ENCODE measurements at places on chromosomes 16 and 17.
A peak's percentile ranks its signal among the peaks of the same experiment; 100 is the strongest.

- no peak for DNase-seq
These were observed 170.8 kb upstream of the FAM20A start for GRCh38 chr17:68771867-68772515.

GRCh38 chr17:36858119-36859002, 78.9 kb upstream of the LHX1 start:
- DNase-seq: no peak

DNA sequence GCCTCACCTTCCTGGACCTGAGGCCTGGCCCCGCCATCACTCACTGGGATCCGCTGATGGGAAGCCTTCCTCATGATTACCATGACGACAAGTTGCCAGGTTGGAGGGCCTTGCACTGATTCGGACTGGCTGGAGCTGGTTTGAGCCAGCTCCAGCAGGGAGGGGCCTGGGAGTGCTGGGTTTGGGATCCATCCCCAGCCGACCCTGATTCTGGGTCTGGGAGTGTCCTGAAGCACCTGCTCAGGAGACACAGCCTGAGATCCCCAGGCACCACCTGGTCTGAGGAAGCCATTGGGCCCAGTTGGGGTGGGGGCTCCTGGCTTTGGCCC, 5.9 kb upstream of the BAIAP3 start:
- DNase-seq: no peak

DNA sequence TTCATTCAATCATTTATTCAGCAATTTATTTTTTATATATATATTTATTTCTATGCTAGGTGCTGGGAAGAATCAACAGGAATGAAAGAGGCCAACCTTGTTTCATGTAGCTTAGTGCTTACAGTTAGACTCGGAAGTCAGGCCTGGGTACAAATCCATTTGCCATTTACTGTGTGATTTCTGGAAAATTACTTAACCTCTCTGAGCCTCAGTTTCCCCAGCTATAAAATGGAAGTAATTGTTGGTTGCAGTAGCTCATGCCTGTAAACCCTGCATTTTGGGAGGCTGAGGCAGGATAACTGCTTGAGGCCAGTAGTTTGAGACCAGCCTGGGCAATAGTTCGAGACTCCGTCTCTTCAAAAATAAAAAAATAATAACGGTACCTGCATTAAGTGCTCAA, 27.2 kb upstream of the MLKL start:
- no peak for DNase-seq

- no peak for DNase-seq
These were observed 3.8 kb downstream of the TRIM47 start for GRCh38 chr17:75874323-75875181.

- no peak for DNase-seq
These were observed 178.5 kb upstream of the TBX2 start for GRCh38 chr17:61221181-61221580.

- no peak for DNase-seq
These were observed 15.9 kb downstream of the C1QTNF1 start for GRCh38 chr17:79039886-79040285.

- DNase-seq: no peak
These were observed 471.9 kb downstream of the PMP22 start for GRCh38 chr17:14793237-14793636.

GRCh38 chr17:80575057-80575875, 30.6 kb downstream of the RPTOR start:
- peak; percentile 95 for DNase-seq

GRCh38 chr17:71613996-71614395, 506.8 kb upstream of the SOX9 start:
- DNase-seq: no peak

DNA sequence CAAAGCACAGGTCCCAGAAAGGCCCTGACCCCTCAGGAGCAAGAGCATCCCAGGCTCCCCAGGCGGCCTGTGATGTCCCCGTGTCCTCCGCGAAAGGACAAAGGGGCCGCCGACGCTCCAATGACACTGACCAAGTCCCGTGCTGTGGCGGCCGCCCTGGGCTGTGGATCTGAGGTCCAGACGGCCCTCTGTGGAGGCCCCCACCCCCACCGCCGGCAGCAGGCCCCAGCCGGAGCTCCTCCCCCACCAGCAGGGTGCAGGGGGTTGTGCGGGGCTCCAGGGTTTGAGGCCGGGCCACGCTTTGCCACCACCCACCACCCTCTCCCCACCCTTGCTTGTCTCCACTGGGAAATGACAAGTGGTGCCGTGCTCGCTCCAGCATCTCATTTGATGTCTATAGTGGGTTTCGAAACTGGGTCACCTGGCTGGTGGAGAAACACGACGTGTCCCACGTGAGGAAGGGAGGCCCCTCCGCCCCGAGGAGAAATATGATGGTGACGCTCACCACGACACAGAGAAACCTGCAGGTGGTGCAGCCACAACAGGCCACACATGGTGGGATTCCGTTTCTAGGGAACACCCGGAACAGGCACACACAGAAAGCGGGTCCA, 31.2 kb upstream of the ZNF469 start:
- no peak for DNase-seq

DNA sequence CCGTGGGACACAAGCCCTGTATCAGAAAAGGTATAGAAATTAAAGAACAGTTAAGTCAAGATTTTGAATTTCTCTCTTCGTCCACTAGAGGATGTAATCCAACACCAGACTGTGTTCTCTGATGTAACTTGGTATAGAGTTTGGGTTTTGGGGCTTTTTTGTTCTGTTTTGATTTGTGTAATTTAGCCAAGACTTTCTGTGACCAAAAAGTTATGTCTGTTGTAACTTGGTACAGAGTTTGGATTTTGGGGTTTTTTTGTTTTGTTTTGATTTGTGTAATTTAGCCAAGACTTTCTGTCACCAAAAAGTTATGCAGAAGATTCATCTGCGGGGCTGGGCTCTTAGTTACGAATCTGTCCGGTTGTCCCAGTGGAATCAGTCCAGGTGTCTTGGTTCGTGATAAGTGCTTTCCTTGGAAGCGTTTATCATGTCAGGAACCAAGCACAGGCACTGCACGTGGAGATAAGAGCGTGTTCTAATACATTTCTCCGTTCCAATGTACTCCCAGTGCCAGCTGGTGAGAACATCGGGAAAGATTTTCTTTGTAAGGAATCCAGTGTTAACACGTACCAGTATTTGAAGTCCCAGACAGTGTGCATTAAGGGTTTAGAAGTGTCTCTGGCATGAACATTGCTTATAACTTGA, 44.1 kb upstream of the SEC14L1 start:
- DNase-seq: no peak

- no peak for DNase-seq
These were observed 95.3 kb upstream of the XYLT1 start for GRCh38 chr16:17566075-17566474.

DNA sequence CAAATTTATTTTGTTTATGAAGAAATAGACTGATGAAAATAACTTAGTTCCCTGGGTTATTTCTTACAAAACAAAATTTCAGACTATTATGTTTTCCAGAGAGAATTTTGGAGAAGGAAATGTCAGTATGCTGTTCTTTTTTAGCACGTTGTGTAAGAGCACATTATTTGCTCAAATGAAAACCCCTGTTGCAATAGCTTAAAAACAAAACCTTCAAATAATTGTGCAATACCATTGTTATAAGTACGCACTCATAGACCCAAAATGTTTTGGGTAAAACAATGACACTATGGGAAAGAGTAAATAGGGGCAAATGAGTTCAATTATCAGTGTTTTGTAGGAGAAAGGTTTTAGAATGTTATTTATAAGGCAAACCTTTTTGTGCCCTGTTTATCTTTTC, 18.2 kb downstream of the VMP1 start:
- DNase-seq: no peak

- DNase-seq: no peak
These were observed 27.0 kb upstream of the MRPS23 start for GRCh38 chr17:57876866-57877237.

GRCh38 chr17:50059759-50060273, 3.9 kb downstream of the ITGA3 start:
- no peak for DNase-seq

DNA sequence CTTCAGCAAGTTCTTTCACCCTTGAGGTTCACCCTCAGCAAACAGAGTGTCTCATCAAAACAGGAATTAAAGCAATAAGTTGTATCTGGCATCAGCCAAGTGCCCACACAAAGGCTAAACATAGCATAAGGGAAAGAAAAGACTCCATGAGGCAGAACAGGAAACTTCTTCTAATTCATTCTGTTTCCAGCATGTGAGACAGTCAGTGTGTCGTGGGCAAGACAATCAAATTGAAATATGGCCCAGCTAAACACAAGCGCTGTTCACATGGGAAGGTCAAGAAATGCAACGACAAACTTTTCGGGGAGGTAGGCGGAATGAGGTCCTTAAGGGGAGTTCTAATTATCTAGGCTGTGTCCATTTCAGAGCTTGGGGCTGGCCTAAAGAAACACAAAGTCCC, 393.4 kb downstream of the HAPSTR1 start:
- no peak for DNase-seq

DNA sequence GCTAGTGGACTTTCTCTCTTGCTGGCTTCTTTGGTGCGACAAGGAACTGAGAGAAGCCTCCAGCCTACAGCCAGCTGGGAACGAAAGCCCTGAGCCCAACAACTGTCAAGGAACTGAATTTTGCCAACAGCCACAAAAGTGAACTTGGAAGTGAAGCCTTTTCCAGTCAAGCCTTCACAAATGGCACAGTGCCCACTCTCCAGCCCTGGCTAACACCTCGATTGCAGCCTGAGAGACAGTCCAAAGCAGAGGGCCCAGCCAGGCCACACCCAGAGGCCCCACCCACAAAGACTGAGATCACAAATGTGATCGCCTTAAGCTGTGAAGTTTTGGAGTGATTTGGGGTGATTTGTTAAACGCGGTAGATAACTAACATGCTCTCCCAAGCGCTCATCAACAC, 244.6 kb upstream of the SDK2 start:
- DNase-seq: no peak

GRCh38 chr16:8986111-8986510, 22.4 kb upstream of the USP7 start:
- DNase-seq: no peak

- no peak for DNase-seq
These were observed 261.1 kb downstream of the C16orf95 start for GRCh38 chr16:87056083-87056482.

GRCh38 chr16:6362321-6362720, 970.3 kb upstream of the RBFOX1 start:
- DNase-seq: no peak

- DNase-seq: no peak
These were observed 77.5 kb upstream of the CHMP6 start for GRCh38 chr17:80913928-80914821.

DNA sequence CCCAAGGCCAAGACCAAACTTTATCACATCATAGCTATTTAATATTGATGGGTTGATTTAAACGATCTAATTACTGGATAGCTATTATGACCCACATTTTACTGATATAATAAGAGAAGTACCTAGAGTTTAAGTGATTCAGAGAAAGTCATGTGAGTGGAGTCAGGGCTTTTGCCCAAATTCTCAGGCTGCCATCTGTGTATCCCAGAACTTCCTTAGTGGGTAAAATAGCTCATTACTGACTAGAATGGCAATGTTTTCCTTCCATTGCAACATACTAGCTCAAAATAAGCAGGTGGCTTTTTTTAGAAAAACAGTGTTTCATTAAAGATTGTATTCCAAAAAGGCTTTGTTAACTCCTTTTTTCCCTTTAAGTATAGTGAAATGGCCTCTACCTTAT, 113.9 kb upstream of the MAF start:
- DNase-seq: no peak

DNA sequence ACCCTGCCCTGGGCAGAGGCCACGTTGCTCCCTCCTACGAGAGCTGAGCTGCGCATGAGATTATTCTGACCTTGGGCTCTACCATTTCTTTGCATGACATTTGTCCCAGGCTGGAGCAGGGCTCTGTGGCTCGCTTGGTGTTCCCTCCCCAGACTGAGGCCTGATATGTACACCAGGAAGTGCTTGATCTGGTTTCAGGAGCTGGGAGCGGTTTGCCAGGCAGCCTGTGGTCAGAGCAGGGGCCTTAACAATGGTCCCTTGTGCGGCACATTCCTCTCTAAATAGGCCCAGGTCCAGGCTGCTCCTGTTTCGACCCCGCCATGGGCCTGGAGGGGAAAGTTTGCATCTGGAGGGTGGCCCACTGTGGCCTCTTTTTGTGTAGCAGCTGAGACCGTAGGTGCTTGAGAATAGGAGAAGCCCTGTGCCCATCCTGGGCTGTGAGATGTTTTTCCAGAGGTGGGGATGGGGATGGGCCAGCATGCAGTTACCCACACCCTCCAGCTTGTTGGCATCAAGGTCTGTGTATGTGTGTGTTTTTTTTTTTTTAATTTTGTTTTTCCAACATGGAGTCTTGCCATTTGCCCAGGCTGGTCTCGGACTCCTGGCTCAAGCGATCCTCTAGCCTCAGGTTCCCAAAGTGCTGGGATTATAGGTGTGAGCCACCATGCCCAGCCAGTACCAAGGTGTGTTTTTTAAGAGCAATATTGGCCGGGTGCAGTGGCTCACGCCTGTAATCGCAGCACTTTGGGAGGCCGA, 253.9 kb downstream of the SEC14L1 start:
- DNase-seq: no peak

GRCh38 chr16:79370736-79371135, 229.8 kb downstream of the MAF start:
- DNase-seq: peak; percentile 9

DNA sequence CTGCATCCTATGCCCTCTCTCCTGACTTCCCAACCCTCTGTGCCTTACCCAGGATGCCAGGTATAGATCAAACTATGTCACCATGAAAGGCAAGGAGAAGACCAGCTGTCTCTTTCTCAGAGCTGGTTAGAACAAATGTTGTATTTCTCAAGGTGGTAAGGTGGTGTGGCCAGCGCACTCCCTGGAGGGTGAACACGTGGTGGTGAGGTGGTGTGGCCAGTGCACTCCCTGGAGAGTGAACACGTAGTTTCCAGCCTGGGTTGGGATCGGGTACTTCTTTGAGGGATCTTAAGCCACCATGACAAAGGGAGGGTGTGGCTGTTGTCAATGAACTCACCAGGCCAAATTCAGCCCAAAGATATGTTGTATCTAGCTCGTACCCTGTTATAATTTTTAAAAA, 26.8 kb downstream of the KATNIP start:
- DNase-seq: no peak

DNA sequence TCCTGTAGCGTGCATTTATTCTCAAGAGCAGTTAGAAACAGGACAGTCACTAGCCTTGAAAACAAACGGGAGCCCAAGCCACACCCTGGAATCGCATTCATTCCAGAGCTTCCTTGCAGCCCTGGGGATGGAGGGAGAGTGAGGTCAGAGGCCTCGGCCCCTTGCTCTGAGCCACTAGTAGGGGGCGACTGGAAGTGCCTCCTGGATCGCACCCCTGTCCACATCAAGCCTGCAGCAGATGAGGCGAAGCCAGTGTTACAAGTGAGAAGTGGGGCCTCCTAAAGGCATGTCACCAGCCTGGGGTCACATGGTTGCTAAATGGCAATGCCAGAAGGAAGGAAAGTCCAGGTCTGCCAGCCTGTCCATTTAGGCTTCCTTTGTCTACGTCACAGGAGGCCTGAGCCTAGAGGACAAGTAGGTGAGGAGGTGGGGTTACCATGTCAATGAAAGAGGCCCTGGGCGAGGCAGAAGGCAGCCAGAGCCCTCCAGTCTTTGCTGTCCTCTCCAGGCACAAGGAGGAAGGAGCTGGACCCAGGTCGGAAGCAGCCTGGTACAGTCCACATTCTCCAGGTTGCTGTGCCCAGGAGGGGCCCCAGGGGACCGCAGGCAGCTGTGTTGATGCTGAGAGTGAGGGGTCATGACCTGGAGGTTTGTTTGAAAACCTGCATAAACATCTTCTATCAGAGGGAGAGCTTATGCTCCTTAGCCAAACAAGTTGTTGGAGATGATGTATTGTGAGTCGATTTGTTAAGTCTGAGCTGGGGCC, 3.0 kb upstream of the RCVRN start:
- no peak for DNase-seq

- no peak for DNase-seq
These were observed 156.4 kb downstream of the CMIP start for GRCh38 chr16:81601008-81601428.

- DNase-seq: no peak
These were observed 83.2 kb downstream of the CNTNAP4 start for GRCh38 chr16:76360404-76360803.
